ENCODE measurements at places on chromosomes 5 and 9.

- DNase-seq, result no peak
Measured at GRCh38 chr5:60366489-60366888, 333.5 kb downstream of the DEPDC1B start.

DNA sequence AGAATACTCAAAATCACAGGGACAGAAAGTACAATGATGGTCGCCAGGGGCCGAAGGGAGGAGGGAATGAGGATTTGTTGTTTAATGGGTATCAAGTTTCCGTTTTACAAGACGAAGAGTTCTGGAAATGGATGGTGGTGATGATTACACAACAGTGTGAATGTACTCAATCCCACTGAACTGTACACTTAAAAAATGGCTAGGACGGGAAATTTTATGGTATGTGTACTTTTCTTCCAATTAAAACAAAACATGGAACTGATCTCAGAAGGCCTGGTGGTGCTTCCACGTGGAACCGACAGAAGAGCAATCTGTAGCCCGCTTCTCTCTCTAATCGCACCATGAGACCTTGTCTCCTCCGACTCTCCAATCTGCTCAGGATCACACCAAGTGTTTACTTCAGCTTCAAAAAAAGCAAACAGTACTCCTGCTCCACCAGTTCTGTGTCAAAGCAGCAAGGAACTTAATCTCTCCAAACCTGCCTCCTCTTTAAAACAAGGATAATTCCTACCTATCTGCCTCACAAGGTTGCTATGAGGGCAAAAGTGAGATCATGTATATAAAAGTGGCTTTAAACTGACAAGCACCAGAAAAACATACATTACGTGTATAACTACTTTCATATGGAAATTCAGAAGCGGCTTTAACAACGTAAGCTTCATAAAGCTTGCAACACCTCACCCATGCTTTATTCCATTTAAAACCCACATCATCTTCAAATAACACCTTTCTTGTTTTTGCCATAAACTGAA is 2.1 kb downstream of the ECPAS start:
- no peak for DNase-seq

GRCh38 chr9:99828417-99829176 is 6.9 kb downstream of the NR4A3 start:
- DNase-seq, result no peak

DNA sequence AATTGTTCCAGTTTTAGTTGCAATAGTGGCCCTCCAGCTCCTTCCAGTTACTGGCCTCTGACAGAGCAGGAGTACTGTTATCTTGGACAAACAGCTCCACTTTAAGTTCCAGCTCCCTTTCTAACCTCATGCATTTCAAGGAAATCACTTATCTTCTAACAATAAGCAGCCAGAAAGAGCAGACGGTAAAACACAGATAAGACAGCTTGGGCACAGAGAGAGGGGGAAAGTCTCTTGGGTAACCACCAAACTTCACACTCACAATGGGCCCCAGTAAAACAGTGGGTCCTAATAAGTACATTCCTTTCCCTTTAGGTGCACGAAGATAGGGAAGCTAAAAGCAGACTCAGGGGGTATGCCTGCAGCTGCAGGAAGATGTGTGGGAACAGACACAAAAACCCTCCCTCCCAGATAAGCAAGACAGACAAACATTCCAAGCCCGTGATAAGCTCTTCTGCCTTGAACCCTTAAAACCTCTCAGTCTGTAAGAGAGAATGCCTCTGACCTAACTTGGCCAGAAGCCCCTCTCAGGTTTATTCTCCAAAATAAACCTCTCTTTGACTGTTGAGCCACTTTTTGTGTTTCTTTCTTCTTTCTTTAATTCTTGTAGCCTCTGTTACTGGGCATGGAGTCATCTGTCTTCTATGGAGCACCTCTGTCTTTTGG is 30.8 kb downstream of the OR1J1 start:
- DNase-seq, result no peak

DNA sequence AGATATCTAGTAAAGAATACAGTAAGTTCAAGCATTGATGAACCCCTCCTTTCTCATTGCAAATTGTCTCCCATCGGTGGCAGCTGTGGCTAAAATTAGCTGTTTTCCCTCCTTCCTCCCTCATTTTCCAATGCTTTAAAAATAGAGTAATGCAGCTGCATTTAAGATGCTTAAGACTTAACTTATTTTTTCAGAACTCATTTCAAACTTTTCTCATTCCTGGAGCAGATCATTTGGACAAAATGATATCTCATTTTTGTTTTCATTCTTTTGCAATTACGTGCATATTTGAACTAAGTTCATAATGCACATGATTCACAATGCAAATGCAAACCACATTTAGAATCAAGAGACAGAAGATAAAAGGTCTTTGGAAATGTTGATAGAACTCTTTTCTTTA is 14.6 kb downstream of the HSPB3 start:
- peak; percentile 44 for DNase-seq

DNA sequence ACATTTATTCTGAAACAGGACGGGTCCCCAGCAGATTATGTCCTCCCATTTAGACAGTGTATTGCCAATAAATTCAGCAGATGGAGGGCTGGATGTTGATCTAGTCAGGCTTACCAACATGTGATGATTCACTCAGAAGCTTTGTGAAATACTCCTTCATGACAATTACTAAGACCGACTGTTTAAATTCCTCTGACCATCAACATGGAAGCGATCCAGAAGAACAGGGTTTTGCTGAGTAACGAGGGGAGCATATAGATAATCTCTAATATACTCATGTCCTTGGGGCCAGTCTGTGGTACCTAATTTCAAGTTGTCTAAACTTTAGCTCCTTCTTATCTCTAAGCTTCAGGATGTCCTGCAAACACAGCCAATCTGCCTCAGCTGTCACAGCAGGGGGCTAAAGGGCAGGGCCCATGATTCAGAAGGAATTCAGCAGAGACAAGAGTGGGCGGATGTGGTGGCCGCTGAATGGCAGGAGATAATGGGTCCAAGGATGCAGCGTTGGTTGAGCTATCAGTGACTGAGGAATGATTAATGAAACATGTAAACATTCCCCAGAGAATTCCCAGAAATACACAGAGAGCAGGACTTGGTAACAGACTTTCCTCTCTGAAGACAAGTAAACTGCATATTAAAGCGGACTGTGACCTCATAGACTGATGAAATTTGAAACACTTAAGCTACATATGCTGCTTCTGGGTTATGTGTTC is 109.4 kb downstream of the ANKRD55 start:
- peak; percentile 95 for DNase-seq

Data from AG04449 (cell line).